ENCODE measurements at places on chromosomes 1 and 21. TPM values are rescaled to one million over a fixed set of nuclear protein-coding genes. Genes with fewer than 3 reads are reported as not detected.

DNA sequence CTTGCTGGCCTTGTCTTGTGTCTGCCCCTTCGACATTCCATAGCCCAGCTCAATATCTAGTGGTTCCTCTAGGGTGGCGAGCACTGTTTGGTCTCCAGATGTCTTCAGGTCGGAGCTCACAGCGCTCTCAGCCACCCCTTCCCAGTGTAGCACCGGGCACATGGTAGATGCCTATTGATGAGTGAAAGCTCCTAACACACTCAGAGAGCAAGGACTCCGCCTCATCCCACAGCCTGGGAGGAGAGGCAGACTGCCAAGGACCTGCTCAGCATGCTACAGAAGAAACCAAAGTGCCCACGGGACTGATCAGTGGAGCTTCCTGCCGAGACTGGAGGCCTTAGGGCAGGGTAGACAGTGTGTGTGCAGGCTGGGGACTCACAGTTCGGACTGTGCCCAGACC lies 10.9 kb downstream of the PCSK9 start:
- no peaks in the 10 kb centered on the region for H3K4me1 ChIP-seq
- no peaks in the 10 kb centered on the region for H3K36me3 ChIP-seq
- no peak overlapping the region for H3K4me3 ChIP-seq
- H3K27me3 ChIP-seq = no peaks in the 10 kb centered on the region

GRCh38 chr1:117607471-117607870 lies 1.6 kb downstream of the TENT5C start:
- H3K36me3 ChIP-seq = no peaks in the 10 kb centered on the region
- no peaks in the 10 kb centered on the region for H3K27me3 ChIP-seq
- H3K4me1 ChIP-seq = peaks cover 18% of the 10 kb centered on the region
- peak overlapping the region; percentile 83 for H3K27ac ChIP-seq
- DNase-seq = no peak
- H3K4me3 ChIP-seq = peak overlapping the region; percentile 60

GRCh38 chr1:236753964-236754363 lies 41.1 kb upstream of the MTR start:
- H3K36me3 ChIP-seq = no peaks in the 10 kb centered on the region
- H3K4me1 ChIP-seq = no peaks in the 10 kb centered on the region
- DNase-seq = no peak
- H3K4me3 ChIP-seq = no peak overlapping the region
- no peaks in the 10 kb centered on the region for H3K27me3 ChIP-seq

GRCh38 chr1:156591432-156592157 lies at the start of gene NAXE:
TSS of gene NAXE (plus strand) at chr1:156591776. CDS start at chr1:156591805, 29 bp downstream.
- peak; percentile 89 for DNase-seq
- H3K27me3 ChIP-seq = no peaks in the 10 kb centered on the region
- peak within 1 kb of the TSS; percentile 91 for H3K4me3 ChIP-seq
- peak within 1 kb of the TSS; percentile 85 for H3K27ac ChIP-seq
- peaks cover 12% of the 10 kb centered on the region for H3K4me1 ChIP-seq

- no peak for DNase-seq
- no peaks in the 10 kb centered on the region for H3K36me3 ChIP-seq
- H3K4me3 ChIP-seq = no peak overlapping the region
- H3K4me1 ChIP-seq = no peaks in the 10 kb centered on the region
- H3K27ac ChIP-seq = no peak overlapping the region
- H3K27me3 ChIP-seq = no peaks in the 10 kb centered on the region
Measured at GRCh38 chr1:208291923-208292711, 47.9 kb upstream of the PLXNA2 start.

The CACNA1E gene
- total RNA-seq = 0.06 TPM
